ENCODE measurements at places on chromosomes 2 and 18.

DNA sequence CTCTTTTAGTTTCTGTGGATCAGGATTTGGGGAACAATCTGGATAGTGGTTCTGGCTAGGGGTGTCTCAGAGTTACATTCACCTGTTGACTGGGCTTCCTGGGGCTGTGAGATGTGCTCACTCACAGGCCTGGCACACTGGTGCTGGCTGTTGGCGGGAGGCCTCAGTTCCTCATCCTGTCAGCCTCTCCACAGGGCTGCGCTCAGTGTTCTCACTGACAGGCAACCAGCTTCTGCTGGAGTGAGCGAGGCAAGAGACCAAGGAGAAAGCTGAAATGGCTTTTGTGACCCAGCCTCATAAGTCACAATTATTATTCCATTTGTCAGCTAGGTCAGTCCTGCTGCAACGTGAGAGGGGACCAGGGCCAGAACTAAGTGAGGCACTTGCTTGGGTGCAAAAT lies 180.6 kb upstream of the GLI2 start:
- no peak for DNase-seq

GRCh38 chr2:231926761-231927565 lies 767 bp upstream of the NPPC start:
- DNase-seq: no peak

DNA sequence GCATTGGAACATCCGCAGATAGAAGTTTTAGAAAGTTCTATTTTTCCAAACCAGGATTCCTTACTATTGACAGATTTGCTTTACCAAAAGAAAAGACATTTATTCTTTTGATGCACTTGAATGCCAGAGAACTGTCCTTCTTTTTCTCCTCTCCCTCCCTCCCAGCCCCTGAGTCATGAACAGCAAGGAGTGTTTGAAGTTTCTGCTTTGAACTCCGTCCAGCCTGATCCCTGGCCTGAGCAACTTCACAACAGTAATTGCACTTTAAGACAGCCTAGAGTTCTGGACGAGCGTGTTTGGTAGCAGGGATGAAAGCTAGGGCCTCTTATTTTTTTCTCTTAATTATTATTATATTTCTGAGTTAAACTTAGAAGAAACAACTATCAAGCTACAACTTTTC lies 33.6 kb downstream of the APCDD1 start:
- no peak for DNase-seq

GRCh38 chr2:209936106-209936666 lies 66.3 kb upstream of the RPE start:
- no peak for DNase-seq

DNA sequence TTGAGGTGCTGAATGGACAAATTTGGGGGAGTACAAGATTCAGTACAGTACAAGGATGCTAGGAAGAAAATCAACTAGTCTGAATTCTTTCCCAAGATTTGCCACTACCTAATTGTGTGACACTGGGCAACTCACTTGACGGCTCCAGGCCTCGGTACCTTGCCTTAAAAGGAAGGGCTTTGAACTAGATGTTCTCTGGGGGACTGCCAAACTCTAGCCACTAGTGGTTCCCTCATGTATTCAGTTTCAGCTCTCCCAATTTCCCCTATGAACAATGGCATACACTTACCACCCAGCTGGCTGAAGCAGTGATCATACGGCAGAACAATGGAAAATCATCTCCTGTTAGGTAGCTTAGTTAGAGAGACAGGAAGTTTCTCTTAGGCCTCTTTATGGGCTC lies 73.4 kb downstream of the VWC2L start:
- no peak for DNase-seq

- peak; percentile 51 for DNase-seq
These were observed at the start of gene MSL3B for GRCh38 chr2:233867993-233868532. Gene MSL3B (minus strand): TSS chr2:233868386.

DNA sequence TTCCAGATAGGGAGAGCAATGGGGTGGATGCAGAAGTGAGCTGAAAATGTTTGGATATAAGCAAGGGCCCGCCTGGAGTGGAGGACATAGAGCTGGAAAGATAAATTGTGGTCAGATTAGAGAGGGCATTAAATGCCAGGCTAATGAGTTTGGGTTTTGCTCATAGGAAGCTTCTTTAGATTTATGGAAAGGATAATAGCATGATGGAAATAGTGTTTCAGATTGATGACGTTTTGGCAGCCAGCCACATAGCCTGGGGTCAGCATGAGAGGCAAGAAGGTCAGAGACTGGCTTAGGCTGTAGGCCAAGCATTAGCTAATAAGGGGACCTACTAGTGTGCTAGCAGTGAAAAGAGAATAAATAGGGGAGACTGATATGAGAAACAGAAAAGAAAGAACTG lies 321.6 kb downstream of the STK39 start:
- no peak for DNase-seq

- no peak for DNase-seq
These were observed 40.0 kb downstream of the NAPG start for GRCh38 chr18:10565835-10566234.

- no peak for DNase-seq
These were observed 9.1 kb downstream of the ITM2C start for GRCh38 chr2:230873661-230874401.

GRCh38 chr2:144554492-144555210 lies 34.7 kb upstream of the ZEB2 start:
- DNase-seq: no peak

- no peak for DNase-seq
These were observed 158.0 kb downstream of the AGPS start for GRCh38 chr2:177550264-177551200.

DNA sequence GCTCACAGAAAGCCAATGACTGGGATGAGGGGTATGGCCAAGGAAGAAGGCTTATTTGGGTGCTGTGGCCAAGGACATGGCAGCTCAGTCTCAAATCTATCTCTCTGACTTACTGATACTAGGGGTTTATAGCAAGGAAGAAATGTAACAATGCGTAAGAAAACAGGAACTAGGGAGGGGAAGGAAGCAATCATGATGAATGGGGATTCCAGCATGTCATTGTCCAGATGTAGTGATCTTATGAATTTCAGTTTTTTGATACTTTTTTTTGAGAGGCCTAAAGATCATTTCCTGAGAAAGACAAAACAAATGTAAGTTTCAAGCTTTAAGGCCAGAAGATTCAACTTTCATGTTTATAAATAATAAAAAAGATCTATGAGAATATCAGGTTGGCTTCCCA lies 298.6 kb upstream of the FAM98A start:
- no peak for DNase-seq

- DNase-seq: no peak
These were observed 315.9 kb downstream of the DSEL start for GRCh38 chr18:67200665-67201064.

GRCh38 chr2:15755528-15755927 lies 163.9 kb downstream of the DDX1 start:
- DNase-seq: no peak

GRCh38 chr2:211062297-211062612 lies 505.9 kb downstream of the CPS1 start:
- no peak for DNase-seq

DNA sequence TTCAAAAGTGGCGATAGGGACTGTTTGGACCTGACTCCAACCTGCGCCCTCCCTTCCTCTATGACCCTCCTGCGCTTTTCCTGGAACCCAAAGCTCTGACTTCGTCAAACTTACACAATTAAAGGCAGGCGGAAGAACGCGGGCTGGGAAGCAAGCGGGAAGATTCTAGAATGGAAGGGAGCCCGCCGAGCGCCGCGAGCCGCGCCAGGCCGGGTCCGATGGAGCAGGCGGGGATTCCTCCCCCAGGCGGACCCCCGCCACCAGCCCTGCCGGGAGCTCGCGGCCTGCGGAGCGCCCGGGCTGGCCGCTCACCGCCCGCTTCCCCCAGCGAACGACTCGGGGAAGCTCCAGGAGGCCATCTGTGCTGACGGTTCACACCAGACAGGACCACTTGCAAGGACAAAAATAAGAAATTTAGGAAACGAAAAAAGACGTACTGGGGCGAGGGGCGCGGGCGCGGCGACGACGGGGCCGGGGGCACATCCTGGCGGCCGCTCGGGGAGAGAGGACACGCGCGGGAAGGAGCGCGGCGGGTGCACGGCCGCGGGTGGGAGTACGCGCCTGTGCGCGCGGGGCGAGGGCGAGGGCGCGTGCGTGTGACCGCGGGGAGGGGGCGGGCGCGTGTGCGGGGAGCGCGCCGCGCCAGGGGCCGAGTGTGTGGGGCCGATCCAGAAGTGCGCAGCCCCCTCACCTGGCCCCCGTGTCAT lies 1.1 kb upstream of the SALL3 start:
- no peak for DNase-seq

DNA sequence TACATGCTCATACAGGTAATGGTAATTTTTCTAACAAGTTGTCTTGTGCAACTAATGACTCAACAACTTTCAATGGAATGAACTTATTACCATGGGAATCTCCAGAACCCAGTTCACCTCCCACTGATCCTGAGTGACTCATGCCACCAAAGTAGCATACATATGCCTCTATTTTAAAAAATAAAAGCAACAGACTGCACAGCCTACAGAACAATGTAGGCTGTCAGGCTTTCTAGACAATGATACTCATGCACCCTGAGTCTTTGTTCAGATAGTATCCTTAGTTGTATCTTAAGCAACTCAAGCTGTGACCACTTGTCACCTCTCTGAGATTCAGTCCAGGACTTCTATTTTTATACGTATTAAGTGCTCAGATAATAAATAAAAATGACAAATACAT lies 531.0 kb upstream of the SETBP1 start:
- DNase-seq: no peak

GRCh38 chr2:28071221-28071620 lies 180.7 kb downstream of the BABAM2 start:
- DNase-seq: no peak

DNA sequence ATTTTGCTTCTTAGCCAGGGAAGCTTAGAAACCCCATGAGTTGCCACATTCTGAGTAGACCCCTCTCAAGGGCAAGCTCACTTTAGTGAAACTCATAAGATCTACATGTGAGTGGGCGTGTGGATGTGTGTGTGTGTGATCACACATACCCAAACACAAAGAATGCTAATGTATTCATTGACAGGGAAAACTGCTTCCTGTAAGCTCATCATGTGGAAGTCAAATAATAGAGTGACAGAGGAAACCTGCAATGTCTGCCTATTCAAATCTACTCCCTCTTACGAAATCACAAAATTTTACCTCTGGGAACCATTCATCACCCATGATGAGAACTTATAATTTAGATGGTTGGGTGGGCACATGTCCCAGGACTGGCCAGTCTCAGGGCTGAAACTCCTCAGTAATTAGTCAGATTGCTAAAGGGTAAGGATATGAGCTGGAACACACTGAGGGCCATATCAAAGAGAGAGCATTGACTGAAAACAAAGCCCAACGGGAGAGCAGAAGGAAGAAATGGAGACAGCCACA lies 94.5 kb upstream of the CCDC150 start:
- no peak for DNase-seq

DNA sequence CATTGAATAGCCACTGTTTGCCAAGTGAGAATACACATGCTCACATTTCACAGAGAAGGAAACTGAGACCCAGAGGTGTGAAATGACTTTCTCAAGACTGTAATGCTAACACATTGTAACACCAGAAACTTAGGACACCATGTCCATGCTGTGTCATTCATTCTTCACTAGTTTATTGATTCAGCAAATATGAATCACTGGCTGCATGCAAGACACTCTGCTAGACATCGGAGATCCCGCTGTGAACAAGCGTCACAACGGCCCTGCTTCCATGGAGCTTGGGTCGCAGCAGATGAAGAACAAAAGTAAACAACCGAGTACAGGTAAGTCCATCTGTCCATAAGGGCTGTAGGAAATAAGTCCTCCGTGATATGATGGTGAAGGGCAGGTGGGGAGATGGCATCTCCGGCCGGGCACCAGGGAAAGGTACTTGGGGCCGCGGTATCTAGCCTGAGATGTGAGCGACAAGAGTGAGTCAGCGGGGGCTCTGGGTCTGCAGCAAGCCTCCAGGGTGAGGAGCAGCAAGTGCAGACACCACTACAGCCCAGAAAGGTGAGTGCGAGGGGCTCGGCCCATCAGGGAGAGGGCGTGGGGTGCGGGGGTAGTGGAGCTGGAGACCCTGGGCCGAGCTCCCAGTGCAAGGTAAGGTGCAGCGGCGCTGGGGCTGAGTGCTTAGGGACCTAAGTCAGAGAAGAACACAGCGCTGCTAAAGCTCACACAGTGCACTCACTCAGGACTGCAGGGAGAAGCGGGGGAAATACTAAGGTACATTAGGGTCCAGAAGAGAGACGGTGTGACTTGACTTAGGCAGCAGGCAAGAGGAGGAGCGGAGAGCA lies 391.2 kb downstream of the FBXO15 start:
- DNase-seq: no peak
